Epithelial cell of prostate (primary cell): ENCODE measurements at places on chromosomes 3 and 15.

- no peak for DNase-seq
Observed at GRCh38 chr3:48929358-48930035, 10.9 kb downstream of the ARIH2 start.

DNA sequence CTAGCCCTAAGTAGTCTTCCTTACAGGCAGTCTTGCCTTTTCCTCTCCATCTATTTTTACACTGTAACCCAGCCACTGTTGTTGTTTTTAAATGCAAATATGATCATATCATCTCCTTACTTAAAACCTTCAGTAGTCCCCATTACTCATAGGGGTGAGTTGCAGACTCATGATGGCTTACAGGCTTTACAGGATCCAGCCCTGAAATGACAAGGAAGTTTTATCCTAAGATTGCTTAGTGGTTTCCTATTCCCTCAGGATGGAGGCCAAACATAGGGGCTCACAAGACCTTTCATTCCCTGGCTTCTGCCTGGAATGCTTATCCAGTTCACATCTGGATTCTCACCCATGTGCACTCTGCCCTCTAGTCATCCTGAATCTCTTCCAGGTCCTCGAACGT lies 27.7 kb upstream of the PCOLCE2 start:
- peak; percentile 37 for DNase-seq

GRCh38 chr15:98844261-98844660 lies 163.3 kb downstream of the PGPEP1L start:
- no peak for DNase-seq

DNA sequence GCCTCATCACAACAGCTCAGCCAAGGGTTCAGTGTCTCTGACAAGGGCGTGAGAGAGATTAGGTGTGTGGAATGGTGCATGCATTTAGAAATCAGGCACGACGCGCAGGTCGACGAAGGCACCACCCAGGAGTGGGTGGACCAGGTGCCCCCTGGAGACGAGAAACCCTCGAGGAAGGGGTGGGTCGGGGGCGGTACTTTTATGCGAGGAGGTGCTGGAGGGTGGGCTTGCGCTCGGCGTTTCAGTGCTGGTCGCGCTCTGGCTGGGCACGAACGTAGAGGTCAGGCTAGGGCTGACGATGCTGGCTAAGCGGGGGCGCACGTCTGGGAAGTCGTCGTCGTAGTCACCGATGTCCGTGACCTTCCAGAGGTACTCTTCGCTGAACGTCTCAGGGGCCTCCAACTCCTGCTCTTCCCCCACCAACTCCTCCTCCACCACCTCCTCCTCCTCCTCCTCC lies 393 bp downstream of the ERICH6 start:
- DNase-seq = no peak

DNA sequence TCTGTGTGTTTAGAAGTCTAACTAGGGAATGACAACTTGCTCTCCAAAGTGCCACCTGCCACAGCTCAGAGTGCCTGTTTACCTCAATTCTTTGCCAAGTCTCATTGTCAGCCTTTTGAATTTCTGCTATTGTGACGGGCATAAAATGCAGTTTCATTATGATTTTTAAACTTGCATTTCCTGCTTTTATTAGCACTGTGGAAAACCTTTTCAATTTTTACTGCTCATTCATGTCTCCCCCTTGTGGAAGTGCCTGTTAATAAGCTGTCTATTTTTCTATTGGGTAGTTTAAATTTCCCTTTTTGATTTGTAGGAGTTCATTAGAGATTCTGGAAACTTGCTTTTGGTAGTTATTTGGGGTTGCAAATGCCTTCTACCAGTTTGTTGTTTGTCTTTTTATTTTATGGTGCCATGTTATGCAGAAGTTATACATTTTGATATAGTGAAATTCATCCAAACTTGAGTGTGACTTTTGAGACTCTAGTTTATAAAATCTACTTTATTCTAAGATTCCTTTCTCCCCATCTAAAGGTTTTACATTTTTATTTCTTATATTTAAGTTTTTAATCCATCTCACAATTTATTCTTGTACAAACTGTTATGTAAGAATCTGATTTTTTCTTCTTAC lies 53.9 kb upstream of the FRMD4B start:
- DNase-seq = no peak

- no peak for DNase-seq
Observed at GRCh38 chr3:55964491-55964985, 477.4 kb upstream of the WNT5A start.

DNA sequence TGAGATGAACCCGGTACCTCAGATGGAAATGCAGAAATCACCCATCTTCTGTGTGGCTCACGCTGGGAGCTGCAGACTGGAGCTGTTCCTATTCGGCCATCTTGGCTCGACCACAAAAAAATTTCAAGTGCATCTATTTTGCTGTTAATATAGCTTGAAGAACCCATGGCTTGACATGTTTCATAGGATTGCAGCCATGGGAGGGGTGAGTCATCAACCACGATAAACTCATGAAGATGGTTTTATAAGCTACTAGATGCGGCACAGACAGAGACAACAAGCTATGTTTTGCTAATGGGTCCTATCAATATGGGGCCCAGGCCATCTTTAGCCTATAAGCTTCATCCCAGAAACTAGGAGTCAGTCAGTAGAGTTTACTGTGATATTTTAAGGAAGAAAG lies 100.4 kb upstream of the PHLDB2 start:
- DNase-seq = no peak

DNA sequence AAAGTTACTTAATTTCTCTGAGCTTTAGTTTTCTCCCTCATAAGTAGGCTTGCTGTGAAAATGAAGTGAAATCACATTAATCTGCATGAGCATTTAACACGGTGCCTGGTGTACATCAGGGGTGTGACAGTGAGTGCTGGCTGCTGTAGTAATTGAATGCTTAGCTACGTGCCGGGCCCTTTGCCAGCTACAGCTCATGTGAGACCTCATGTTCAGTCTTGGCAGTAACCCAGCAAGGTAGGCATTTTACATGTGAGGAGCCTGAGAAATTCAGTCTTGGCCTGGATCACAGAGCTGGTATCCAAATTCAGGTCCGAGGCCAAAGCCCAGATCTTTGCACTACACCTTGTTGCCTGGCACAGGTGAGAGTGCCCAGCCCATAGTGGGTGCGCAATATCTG lies 9.1 kb downstream of the GHRL start:
- peak; percentile 36 for DNase-seq

GRCh38 chr3:71488882-71489281 lies 94.6 kb downstream of the FOXP1 start:
- no peak for DNase-seq

- no peak for DNase-seq
Observed at GRCh38 chr15:43900996-43901395, 74.2 kb downstream of the WDR76 start.
